ENCODE measurements at places on chromosomes 5 and 9.
A peak's percentile ranks its signal among the peaks of the same experiment; 100 is the strongest.

GRCh38 chr5:126814721-126815404 is 37.9 kb downstream of the LMNB1 start:
- DNase-seq, result peak; percentile 13

GRCh38 chr9:27679338-27679737 is 106.1 kb upstream of the C9orf72 start:
- no peak for DNase-seq

GRCh38 chr5:9971301-9971700 is 278.4 kb downstream of the ATPSCKMT start:
- DNase-seq, result no peak

- peak; percentile 36 for DNase-seq
These were observed at the start of gene GBGT1 for GRCh38 chr9:133163504-133164172. Gene GBGT1, minus strand, starts transcription at chr9:133163914. Its CDS starts 1,502 bp downstream, at chr9:133162412.

GRCh38 chr9:26171691-26172090 is 493.4 kb upstream of the TUSC1 start:
- DNase-seq, result no peak

- DNase-seq, result no peak
These were observed 186.6 kb upstream of the MEF2C start for GRCh38 chr5:89069591-89069990.

GRCh38 chr5:14036514-14036913 is 92.0 kb upstream of the DNAH5 start:
- DNase-seq, result peak; percentile 79

GRCh38 chr9:76803083-76803482 is 38.8 kb downstream of the PCA3 start:
- no peak for DNase-seq

GRCh38 chr9:131837316-131837715 is 97.4 kb upstream of the RAPGEF1 start:
- DNase-seq, result no peak

DNA sequence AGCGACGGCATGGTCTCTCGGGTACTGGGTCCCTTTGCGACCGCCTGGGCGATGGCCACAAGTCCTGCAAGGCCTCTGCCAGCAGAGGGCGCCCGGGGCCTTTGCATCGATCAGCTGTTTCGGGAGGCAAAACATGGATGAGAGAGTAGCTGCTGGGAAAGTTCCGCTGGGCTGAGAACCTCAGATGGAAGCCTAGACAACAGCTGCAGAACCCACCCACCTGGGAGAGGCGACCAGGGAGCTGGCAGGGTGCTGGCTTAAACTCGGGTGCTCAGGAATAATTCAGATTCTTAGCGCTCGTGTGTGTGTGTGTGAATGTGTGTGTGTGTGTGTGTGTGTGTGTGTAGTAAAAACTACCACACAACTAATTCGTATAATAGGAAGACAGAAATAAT is 50.0 kb downstream of the TRIM32 start:
- peak; percentile 74 for DNase-seq

- DNase-seq, result no peak
These were observed 1.6 kb downstream of the ZNF366 start for GRCh38 chr5:72505539-72506157.

GRCh38 chr5:171840066-171840465 is 54.4 kb downstream of the SMIM23 start:
- no peak for DNase-seq

GRCh38 chr5:8934455-8934854 is 611.4 kb downstream of the SEMA5A start:
- DNase-seq, result no peak

DNA sequence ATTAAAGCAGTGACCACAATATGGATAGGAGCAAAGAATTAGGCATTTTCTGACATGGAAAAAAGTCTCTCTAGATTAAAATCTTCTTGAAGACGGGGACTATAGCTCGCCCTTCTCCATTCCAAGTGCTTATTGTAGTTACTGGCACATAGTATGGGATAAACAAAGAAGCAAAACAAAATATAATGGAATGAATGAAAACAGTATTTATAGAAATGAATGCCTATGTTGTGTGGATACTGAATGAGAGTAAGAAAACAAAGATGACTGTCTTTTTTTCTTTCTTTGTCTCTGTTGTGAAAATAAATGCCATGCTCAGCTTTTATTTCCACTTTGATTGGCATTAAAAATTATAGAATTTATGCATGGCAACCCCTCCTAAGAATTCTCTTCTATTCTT is 1414.3 kb upstream of the ACO1 start:
- DNase-seq, result no peak

DNA sequence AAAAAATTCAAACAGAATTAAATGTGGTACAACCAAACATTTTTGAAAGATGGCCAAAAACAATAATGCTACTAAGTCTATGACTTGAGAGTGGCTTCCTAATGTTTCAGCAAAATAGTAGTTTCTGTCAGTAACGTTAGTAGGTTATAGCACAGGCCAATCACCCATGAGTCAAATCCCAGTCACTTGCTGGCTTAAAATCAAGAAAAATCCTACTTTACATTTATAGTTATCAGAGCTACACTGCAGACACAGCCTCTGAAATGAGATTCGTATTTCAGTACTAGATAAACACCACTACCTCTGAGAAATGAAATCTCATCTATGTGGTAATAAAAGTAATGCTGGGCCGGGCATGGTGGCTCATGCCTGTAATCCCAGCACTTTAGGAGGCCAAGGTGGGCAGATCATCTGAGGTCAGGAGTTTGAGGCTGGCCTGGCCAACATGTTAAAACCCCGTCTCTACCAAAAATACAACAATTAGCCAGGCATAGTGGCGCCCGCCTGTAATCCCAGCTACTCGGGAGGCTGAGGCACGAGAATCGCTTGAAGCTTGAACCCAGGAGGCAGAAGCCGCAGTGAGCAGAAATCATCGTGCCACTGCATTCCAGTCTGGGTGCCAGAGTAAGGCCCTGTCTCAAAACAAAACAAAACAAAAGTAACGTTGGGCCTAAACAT is 6.1 kb downstream of the ZDHHC21 start:
- DNase-seq, result peak; percentile 86

GRCh38 chr5:169074839-169075238 is 226.1 kb downstream of the SLIT3 start:
- DNase-seq, result peak; percentile 25

DNA sequence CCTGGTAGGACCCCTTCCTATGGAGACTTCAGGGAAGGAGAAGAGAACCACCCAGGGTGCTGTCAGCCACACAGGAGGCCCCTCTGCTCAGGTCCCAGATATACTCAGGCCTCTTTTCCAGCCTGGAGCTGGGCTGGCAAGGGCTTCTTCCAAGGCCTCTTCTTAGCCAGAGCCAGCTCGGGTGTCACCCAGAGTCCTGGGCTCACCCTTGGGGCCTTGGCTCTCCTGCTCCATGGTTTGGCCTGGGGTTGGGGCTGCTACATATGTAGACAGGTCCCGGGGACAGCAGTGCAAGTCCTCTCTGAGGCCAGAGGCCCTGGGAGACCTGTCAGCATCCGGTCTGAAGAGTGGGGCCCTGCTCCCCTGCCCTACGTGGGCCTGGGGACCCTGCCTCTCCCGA is 22.8 kb downstream of the PAEP start:
- no peak for DNase-seq

DNA sequence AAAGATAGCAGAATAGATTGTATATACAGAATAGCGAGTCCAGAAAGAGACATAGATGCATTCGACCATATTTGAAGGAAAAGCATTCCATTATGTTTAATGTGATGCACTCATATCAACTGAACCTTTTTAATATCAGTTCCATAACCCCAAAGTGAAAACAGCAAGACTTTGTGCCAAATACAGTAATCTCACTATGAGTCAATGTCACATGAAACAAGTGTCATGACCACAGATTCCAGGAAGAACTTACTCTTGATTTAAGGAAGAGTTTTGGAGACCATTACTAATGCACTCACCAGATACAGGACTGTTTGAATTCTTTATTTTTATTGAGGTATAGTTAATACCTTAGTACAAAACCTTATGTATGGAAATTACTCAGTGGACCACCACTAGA is 220.5 kb downstream of the SH3GL2 start:
- DNase-seq, result no peak

DNA sequence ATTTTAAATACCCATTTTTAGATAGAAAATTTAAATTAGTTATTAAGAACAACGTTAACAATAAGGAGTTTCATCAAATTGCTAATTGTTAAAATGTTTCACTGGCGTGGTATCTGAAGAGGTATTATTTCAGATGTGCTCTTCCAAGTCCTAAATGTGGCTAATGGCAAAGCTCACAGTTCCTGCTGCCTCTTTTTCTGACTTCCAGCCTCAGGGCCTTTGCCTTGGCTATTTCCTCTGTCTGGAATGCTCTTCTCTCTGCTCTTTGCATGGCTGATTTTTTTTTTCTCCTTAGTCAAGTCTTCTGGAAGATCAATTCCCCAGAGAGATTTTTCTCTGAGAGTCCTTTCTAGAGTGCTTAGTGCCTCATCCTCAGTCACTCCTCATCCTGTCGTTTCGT is 9.6 kb upstream of the SSBP2 start:
- DNase-seq, result no peak

DNA sequence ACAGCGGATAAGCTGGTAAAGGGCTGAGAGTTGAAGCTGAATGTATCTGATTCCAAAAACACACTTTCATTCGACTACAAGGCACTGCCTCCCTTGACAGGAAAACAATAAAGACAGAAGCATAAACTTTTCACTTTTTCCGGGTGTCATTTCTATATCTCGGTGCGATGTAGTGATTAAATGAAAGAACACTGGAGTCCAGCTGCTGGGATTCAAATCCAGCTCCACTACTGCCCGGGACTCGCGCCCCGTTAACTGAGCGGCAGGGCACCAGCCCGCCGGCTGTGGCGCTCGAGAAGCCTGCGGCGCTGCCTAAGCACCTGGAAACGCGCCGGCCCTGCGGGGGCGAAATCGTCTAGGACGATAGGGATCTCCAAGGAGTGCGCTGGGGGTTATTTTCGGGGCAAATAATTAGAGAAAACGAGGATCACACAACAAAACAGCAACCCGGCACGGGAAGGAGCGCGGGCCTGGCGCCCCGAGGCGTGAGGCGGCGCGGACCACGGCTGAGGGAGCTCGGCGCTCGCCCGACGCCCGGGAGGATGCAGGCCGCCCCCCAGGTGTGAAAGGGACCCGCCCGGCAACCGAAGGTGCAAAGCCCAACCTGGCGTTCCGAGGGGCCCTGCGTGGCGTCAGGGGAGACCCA is 837 bp downstream of the UIMC1 start:
- DNase-seq, result peak; percentile 67

- DNase-seq, result no peak
These were observed 160.9 kb downstream of the SH3GL2 start for GRCh38 chr9:17739736-17740135.

GRCh38 chr9:136804509-136805206 is 3.1 kb upstream of the RABL6 start:
- no peak for DNase-seq

DNA sequence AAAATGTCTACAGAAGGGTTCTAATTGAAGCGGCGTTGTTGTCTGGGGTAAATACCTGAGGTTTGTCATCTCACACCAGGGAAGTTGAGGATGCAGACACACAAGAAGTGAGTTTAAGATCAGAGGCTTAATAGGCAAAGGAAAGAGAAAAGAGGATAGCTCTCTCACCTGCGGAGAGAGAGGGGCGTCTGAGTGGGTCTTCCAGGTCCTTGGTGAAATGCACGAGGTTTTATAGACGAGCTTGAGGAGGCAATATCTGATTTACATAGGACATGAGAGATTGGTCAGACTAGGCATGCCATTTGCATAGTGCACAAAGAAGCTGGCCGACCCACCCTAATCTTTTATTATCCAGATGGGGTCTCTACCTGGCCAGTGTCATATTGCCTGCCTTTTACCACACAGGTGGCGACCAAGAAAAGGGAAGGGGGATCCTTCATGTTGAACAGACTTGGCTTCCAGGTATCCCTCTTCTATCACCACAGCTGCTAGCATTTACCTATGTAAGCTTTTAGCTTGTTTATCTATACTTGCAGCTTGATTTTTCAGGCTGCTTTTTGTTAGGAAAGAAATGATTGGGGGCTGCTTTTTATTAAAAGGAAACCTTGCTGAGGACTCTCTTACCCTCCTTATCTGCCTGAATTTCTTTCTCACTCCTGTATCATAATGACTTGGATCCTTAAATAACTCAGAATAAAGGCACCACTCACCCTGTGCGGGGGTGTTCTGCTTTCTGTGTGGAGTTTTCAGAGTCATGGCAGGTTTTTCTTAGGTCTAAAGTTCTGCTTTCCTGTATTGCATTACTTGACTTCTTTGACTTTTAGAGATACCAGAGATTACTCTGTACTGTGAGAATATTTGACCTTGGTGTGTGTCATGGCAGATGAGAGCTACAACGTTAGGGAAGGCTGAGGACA is 9.4 kb upstream of the GLT6D1 start:
- DNase-seq, result no peak

DNA sequence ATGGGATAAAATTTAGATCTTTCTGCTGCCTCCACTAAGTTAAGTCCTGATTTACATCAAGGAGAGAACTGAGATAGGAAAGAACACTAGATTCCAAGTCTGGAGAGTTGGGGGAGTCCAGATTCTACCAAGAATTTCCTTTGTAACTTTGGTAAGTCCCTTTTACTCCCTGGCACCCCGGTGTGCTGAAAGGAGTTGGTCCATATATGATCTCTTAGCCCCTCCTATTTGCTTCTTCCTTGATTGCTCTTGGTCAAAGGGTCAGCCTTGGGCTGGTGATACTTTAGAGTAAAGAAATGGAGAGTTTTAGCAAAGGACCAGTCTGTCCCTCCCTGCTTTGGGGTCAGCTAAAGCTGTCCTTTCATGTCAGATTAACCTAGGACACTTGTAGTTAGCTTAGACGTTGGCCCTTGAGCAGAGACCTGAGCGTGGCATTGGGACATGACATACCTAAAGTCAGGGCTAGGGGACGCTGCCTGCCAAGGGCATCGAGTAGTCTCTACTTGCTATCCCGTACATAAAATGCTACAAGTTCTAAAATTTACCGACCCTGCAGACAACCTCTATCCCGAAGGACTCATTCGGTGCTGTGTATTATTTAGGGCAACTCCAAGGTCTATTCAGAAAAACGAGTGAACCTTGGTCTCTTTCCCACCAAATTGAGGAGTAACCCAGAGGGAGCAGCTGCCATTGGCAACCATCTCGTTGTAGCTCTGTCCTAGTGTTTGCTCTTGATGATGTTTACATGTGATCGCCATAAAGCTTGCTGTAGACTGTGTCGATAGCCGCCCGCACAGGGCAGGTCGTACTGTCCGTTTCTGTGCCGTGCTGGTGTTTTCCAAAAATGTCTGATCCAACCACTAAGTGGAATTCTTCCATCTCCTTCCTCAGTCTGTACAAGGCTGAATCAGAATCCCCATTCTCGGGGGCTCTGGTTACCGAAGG is 94.4 kb downstream of the PDE6A start:
- no peak for DNase-seq
